ENCODE measurements at places on chromosomes 11 and 22. TPM values are rescaled to one million over a fixed set of nuclear protein-coding genes. Genes with fewer than 3 reads are reported as not detected.

PDE3B gene
- 0.35 TPM for total RNA-seq

TRPM5 gene
- total RNA-seq = not detected

SAA1 gene
- total RNA-seq = not detected

SLC17A6 gene
- total RNA-seq = not detected

OR6A2 gene
- 0.15 TPM for total RNA-seq

ZP1 gene
- 0.12 TPM for total RNA-seq

FXYD2 gene
- total RNA-seq = not detected

ADORA2A gene
- total RNA-seq = 15.0 TPM

ANKRD42 gene
- total RNA-seq = 18.3 TPM

CCDC73 gene
- not detected for total RNA-seq

APOBEC3B gene
- total RNA-seq = 0.82 TPM

CALCB gene
- not detected for total RNA-seq

GAL3ST3 gene
- 0.38 TPM for total RNA-seq

TREH gene
- 0.08 TPM for total RNA-seq

NCF4 gene
- not detected for total RNA-seq

APOA4 gene
- not detected for total RNA-seq

SERHL2 gene
- total RNA-seq = 2.6 TPM

SELENOH gene
- 86.4 TPM for total RNA-seq

CDC45 gene
- total RNA-seq = 9.5 TPM

SREBF2 gene
- 48.3 TPM for total RNA-seq

OR56A1 gene
- not detected for total RNA-seq

KRTAP5-7 gene
- not detected for total RNA-seq

Measured in smooth muscle cell of the coronary artery (primary cell).